ENCODE measurements at places on chromosomes 3 and 15.
A peak's percentile ranks its signal among the peaks of the same experiment; 100 is the strongest.

GRCh38 chr15:95734422-95735316 is 595.8 kb upstream of the NR2F2 start:
- DNase-seq = peak; percentile 12

DNA sequence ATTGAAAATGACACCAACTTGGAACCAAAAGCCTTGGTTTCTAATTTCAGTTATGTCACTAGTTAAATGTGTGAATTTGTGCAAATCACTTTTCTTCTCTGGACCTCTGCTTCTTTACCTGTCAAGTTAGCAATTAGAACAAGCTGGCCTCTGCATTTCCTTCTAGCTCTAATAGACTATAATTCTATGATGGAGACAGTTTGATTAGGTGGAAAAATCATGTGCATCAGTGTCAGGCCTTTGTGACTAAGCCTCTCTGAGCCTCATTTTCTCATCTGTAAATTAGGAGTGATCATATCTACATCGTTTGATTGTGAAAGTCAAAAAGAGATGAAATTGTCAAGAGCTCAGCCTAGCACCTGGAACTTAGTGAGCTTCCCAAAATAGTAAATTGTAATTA is 712.9 kb downstream of the MECOM start:
- DNase-seq = no peak

GRCh38 chr15:28932361-28932760 is 46.6 kb downstream of the APBA2 start:
- no peak for DNase-seq

GRCh38 chr3:181326637-181327223 is 337.2 kb upstream of the DNAJC19 start:
- DNase-seq = peak; percentile 48

DNA sequence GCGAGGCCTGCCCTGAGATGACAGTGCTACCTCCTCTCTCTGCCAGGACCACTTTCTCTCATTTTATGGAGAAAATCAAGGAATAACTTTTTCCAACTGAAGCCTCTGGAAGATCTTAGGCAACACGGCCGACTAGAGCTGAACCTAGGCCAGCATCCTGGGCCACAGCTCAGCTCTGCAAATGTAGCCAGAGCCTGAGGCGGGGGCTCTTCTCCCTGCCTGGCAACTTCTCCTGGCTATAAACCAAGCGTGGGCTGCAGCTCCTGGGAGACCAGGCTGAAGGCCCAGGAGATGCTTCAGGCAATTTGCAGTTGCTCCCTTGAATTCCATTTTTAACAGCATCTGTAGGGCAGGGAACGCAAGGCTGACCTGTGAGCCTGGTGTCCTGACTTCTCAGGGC is 74.9 kb downstream of the CEMIP start:
- DNase-seq = no peak

DNA sequence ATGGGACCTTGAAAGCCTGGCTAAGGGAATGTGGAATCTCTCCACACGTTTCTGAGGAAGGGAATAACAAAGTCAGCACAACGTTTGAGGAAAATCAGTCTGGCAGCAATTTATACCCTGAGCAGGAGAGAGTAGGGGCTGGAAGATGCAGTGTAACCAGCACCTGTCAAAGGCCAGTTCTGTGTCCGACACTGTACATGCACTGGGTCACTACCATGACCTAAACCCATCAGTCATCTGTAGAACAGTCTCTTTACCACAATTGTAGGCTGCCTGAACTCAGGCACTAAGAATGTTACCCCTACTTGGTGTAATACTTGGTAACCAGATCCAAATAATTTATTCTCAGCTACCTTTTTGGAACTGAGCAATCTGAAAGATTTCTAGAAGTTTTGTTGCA is 113.4 kb downstream of the FEZF2 start:
- no peak for DNase-seq

- DNase-seq = no peak
These were observed 231.2 kb upstream of the CADM2 start for GRCh38 chr3:84727616-84728015.

- no peak for DNase-seq
These were observed 51.6 kb upstream of the SMAD6 start for GRCh38 chr15:66650433-66650832.

DNA sequence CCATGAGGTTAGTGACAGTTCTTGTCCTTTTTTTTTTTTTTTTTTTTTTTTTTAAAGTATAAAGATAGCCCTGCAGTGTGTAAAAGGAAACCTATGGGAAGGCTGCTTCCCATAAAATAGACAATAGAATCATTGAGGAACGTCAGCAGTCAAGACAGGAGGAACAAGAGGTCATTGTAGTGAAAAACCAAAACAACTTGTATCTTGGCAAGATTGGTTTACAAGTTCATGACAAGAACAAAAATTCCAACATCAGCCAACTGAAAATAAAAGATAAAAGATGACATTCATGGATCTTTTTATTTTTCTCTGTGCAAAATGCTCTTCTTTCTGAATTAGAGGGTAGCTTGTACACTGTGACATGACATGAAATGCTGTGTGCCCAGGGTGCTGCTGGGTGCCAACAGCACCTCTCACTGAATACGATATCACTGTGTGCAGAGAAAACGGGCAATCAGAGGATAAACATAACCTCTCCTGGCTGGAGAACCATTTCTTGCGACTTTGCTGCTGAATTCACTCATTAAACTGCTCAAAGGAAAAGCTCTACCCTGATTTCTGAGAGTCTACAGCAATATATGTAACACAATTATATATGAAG is 30.1 kb upstream of the IP6K2 start:
- no peak for DNase-seq

- no peak for DNase-seq
These were observed 19.6 kb downstream of the SUMF1 start for GRCh38 chr3:4447295-4447999.

GRCh38 chr3:149809699-149810098 is 3.3 kb upstream of the RNF13 start:
- peak; percentile 83 for DNase-seq

DNA sequence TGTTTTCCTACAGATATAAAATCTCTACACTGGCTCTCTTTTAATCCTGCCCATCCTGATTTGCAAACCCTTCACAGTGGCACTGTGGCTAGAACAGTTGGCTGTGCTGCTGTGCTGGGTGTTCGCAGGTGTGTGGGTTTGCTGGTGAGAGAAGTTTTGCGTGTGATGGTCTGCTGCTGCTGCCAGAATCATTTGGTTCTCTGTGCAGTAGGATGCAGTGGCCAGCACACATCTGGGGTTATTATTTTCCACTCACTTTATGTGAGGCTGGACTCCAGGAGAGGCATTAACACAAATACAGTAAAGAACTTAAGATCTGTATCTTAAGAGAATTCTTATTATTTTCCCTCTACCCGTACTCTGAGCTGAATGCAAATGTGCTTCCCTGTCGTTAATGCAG is 16.0 kb upstream of the PSMD6 start:
- DNase-seq = no peak

DNA sequence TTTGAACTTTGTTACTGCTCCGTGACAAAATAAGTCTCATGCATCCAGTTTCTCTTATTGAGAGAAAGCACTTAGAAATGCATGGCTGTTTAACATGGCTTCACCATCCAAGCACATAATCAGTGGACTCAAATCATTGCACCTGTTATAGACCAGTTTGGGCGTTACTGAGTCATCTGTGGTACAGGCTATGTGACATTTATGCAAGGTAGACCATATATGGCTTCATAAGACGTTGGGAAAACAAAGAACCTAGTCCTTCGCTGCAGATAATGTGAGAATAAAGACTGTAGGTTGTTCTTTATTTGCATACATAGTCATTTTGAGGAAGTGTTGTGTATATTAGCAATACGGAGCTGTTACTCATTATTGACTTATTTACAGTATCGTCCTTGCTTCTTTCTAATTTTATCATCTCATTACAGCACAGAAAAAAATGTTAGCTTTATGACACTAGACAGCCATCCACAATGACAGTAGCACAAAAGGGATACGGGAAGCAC is 374.7 kb downstream of the IL5RA start:
- no peak for DNase-seq

DNA sequence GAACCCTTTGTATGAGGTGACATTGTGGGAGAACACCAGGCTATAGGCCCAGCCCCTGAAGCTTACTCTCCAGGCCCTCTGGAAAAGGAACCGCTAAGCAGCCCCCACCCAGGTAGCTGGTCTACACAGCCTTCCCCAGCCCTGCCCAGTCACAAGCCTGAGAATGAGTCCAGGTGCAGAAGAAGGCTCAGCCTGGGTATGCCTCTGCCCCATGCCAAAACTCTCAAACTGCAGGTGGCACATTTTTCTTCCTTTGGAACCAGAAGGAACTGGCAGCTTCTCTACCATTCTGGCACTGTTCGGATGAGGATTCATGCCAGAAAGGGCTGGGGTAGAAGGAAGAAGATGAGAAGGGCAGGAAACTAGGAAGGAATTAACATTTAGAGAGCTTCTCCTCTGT is 23.7 kb upstream of the TBC1D21 start:
- no peak for DNase-seq

DNA sequence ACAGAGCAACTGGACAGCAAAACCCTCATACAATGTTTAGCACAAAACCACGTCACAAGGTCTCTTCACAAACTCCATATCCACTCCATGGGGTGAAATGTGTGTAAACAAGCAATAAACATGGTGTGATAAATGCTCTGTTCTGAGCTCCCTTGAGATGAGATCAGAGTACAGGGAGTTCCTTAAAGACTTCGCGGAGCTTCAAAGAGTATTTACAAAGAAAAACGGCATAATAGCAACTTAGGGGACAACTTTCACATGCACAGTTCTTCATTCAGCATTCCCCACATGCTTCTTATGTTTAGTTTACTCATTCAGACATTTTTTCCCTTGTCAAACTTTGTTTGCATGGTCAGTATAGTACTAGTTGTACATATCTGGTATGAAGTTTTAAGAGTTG is 52.5 kb upstream of the SUCLG2 start:
- no peak for DNase-seq

DNA sequence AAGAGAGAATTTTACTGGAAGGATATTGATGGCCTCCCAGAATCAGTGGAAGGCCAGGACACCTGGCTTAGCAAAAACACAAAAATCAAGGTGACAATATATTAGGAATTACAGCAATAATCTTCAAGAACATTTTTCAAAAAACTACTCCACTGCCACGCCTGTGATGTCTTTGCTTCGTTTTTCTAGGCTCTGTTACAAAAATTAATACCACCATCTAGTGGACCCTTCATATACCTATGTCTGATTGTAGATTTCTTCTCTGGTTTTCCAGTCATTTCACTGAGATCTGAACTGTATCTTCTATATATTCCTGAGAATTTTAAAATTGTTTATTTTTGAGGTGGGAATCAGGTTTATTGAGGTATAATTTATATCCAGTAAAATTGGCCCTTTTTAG is 5.6 kb upstream of the SLC33A1 start:
- no peak for DNase-seq

DNA sequence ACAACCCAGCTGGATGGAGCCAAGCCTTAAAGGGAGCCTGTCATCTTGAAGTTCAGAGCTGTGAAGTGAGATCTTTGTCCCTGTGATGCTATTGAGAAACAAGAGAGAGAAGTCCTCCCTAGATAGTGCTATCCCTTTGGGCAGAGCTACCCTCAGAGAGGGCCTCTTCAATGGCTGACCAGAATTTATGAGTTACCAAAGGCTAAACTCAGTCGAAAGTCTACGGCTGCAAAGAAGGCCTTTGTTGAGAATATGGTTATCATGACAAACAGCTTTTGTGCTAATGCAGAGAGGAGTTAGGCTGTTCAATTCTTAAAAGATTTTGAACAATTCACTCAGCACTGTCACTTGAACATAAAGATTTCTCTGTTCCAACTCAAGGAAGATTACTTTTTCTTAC is 65.9 kb upstream of the C3orf80 start:
- DNase-seq = no peak

GRCh38 chr3:27573780-27574437 is 89.7 kb upstream of the SLC4A7 start:
- no peak for DNase-seq

DNA sequence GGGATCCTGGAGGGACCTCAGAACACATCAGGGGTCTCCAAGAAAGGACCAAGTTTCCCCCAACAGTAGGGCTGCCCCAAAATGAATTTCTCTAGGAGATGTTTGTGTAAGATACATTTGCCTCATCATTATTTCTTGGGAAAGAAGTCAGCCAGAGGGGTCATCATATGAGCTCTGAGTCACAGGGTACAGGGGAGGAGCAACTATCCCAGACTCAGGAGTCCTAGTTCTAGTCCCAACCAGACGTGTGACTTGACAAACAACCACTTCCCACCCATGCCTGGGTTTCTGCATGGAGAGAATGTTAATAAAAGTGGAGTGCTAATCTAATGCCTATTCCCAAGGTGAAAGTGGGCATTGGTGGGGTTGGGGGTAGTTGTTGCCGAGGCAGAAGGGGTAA is 144.1 kb downstream of the ALDH1A2 start:
- DNase-seq = peak; percentile 29

DNA sequence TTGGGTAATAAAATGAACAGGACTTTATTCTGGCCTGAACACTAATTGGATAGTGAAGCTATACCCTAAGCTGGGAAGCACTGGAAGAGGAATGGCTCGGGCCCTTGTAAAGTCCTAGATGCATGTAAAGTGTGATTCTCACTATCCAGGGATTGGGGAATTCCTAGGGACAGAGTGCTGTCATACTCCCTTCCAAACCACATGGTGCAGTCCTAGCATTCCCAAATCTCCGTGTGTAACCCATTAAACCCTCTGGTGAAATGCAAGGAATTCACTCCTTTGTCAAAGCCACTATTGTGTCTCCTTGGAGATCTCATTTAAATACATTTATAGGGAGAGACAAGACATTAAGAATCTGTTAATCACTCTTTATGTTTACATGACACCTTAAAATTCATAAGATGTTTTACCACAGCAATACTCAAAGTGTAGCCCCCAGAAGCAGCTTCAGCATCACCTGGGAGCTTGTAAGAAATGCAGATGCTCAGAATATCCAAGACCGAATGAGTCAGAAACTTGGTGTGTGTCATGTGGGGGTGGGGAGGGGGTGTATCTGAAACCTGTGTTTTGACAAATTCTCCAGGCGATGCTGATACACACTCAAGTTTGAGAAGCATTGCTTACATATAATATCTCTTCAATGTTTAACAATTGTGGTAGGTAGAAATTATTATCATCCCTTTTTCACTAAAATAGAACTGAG is 121.8 kb upstream of the NPHP3 start:
- no peak for DNase-seq

All from epithelial cell of esophagus (primary cell).